ENCODE measurements at places on chromosomes 6 and 20.

- no peak for DNase-seq
These were observed 41.4 kb upstream of the LAMA2 start for GRCh38 chr6:128841518-128841917.

DNA sequence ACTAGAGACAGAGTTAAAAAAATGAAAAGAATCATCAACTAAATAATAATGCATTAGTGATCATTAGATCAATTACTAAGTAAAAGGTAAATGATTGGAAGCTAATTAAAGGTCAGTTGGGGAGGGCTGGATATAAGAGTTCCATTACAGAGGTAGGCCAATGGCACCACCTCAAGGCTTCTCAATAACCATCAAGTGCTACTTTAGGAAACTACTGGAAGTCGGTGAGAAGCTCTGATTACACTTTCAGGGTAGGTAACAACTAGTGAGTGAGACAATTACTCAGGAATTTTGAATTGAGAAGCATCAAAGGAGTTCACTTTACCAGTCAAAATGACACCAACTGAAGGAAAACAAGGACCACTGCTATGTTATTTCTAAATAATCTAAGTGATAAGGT lies 90.2 kb upstream of the HDAC2 start:
- DNase-seq: no peak

DNA sequence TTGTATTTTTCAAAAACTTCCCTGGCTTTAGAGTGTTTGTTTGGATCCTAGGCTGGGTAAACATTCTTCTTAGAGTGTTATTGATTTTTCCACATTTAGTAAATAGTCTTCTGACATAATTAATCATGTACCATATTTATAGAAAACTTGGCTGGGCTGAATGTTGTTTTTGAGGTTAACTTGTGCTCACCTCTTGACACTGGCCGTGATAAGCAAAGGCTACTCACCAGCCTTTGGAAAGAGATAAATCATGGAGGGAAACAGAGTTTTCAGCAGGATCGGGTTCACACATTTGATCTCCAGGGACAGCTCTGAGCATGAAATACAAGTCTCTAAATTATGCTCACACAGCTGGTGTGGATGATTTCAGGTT lies 6.2 kb upstream of the CD93 start:
- no peak for DNase-seq

- no peak for DNase-seq
These were observed 24.0 kb downstream of the RNF146 start for GRCh38 chr6:127290391-127291265.

- no peak for DNase-seq
These were observed 139.2 kb upstream of the ECI2 start for GRCh38 chr6:4274382-4275082.

GRCh38 chr6:99490608-99491007 lies 24.6 kb downstream of the USP45 start:
- no peak for DNase-seq

GRCh38 chr6:80165143-80165542 lies 58.7 kb downstream of the BCKDHB start:
- no peak for DNase-seq
